ENCODE measurements at places on chromosomes 3 and 15.

GRCh38 chr3:182414586-182414985, 378.7 kb upstream of the ATP11B start:
- no peak for DNase-seq

DNA sequence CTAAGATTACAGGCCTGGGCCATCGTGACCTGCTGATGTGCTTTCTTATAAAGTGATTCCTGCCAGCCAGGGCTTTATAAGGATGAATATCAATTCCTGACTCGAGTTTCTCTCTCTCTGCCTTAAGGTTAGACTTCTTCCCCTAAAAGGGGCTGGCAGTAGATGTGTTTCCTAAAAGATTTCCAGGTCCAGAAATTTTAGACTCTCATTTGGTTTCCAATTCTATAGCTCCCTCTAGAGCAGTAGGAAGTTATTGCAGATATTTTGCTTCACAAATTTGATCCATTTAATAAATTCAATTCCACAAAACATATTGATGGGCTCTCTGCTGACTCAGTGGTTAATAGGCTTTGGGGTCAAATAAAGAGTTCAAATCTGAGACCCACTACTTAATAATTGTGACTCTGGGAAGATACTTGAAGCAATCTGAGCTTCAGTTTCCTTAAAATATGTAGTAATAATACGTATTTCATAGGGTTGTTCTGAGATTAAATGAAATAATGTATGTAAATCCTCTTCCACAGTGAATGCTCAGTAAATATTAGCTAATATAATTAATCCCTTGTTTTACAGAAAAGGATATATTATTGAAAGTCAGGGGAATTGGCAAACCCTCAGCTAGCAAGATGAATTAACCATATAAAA, 2.1 kb downstream of the TRIM69 start:
- DNase-seq: no peak

DNA sequence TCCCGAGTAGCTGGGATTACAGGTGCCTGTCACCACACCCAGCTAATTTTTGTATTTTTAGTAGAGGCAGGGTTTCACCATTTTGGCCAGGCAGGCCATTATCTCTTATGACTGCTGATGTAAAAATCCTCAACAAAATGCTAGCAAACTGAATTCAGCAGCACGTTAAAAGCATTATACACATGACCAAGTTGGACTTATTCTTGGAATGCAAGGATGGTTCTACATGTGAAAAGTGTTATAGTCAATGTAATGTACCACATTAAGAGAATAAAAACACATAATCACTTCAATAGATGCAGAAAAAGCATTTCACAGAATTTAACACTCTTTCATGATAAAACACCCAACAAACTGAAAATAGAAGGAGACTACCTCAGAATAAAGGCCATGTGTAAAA, 20.2 kb downstream of the RNF13 start:
- no peak for DNase-seq

DNA sequence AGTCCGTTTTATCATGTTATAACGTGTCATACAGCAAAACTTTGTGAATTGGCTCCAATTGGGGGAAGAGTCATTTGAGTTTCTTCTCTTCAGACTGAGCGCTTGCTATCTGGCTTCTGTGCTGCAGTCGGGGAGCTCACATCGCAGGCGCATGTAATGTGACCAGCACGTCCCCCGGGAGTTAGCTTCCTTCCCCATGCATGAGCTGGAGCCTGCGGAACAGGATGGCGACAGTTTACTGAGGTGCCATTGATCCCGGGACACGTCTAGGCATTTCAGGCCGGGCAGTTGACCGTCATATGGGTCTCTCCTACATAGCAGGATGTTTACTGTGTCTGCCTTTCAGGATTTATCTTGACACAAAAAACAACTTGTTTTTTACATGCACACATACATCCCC, 44.8 kb downstream of the CMTM8 start:
- DNase-seq: no peak

DNA sequence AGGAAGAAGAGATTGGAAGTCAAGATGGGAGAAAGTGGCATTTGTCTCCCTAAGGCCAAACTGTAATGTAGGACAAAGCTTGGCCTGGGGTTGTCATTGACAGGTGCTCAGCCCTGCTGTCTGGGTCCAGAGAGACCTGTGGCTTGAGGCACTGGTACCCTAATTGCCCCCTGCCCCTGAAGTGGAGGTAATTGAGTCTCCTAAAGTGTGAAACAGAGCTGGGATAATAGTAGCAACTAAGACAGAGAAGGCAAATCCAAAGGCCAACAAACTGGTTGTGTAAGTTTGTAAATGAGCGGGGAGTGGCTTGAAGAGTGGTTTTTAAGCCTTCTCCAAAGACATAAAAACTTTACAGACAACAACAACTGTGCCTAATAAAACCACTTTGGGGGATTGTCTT, 264.2 kb upstream of the ROPN1 start:
- no peak for DNase-seq

DNA sequence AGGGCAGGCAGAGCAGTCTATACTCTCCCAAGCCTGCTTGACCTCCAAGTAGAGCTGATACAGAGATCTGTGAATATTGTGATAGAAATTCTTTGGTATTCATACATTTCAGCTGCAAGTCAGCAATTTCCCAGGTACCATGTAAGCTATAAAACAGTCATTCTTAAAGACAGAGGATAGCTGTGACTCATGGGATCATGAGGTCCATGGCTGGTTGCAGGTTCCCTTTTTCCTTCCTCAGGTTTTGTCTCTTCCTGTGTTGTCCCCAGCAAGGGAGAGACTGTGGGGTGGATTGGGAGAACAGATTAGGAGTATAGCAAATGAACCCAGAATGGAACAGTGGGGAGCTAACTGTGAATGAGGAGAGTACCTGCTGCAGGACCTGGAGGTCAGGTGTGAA, 5.4 kb upstream of the P4HTM start:
- no peak for DNase-seq

- DNase-seq: no peak
These were observed 144.7 kb upstream of the TTC14 start for GRCh38 chr3:180457225-180457624.

DNA sequence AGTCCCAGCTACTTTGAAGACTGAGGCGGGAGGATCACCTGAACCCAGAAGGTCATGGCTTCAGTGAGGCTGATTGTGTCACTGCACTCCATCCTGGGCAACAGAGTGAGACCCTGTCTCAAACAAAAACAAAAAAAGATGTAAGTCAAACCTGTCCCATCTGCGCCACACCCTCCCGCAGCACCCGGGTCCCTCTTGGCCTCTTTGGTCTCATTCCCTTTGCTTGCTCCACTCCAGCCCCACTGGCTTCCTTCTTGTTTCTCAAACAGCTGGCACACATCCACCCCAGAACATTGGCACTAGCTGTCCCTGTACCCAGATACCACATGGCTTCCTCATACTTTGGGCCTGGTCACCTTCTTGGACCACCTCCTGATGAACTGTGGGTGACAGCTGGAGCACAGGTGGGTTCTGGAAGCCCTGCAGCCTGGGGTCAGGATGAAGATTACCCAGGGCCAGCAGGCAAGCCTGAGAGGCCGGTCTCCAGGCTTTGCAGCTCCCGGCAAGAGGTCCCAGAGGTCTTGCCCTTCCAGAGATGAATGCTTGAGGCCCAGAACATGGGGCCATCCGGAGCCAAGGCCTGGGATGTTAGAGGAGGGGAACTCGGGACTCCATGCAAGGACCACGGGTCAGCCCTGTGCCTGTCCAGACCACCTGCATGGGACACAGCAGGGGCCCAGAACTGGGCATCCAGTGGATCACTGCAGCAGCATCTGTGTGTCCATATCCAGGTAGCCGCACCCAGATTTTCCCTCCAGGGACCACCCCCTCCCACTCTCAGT, 10.9 kb upstream of the GATA2 start:
- DNase-seq: no peak

- no peak for DNase-seq
These were observed 7.7 kb downstream of the ALDH1A3 start for GRCh38 chr15:100887211-100887913.

GRCh38 chr3:151875759-151876158, 2.3 kb downstream of the SUCNR1 start:
- DNase-seq: no peak

GRCh38 chr3:153180860-153181372, 18.9 kb downstream of the RAP2B start:
- no peak for DNase-seq

DNA sequence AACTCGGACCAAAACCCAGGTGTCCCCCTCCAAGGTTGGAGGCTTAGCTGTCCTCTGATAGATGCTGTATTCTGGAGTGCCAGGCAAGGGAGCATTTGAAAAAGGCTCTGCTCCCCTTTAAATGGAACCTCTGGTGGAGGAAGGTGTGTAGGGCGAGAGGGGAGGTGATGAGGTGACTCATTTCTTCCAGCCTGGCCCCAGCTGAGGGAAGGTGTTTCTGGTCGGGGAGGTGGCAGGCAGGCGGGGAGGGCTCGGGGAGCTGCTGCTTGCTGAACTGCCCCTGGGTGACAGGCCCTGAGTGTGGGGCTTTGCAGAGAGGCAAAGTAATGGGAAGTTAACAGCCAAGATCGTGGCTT, 18.8 kb downstream of the PSTPIP1 start:
- DNase-seq: no peak

- no peak for DNase-seq
These were observed 132.0 kb downstream of the ARNT2 start for GRCh38 chr15:80536231-80536630.

GRCh38 chr3:18113417-18113816, 311.7 kb downstream of the SATB1 start:
- DNase-seq: no peak

DNA sequence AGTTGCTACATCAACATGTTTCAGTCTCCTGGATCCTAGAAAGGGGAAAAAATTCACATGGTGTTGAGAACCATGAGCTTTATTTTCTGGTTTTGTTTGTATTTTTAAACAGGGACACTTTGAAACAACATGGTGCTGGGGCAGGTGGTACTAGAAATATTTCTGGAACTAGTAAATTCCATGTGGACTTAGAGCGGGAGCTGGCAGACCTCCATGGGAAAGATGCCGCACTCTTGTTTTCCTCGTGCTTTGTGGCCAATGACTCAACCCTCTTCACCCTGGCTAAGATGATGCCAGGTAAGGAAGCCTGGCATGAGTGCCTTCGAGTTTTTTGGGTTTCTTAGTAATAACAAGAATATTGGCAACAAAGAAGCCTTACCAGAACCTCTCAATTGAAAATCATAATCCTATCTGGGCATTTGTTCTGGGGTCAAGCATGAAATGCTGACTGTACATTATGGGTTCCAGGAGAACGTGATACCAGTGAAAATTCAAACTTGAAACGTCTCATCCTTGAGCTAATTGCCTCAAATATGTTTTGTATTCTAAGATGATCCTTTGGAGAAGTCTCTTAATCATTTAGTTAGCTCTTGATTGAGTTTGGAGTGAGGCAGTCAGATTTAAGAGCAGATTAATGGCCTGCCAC, 7.9 kb downstream of the ALAS1 start:
- no peak for DNase-seq

DNA sequence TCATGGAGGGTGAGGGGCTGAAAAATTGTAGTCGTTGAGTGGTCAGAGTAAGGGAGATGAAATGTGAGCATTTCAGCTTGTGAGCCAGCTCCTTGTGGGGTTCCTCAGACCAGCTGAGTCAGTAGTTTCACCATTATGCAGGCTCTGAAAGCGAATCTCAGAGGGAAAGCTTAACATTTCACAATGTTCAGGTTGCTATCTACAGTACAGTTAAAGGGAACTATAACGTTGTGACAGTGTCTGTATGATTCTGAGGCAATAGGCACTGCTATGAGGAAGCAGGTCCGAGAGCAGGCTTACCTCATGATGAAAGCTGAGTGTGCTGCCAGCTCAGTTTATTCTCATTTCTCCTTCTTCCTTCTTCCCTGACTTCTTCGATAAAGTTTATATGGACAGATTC, 469.6 kb downstream of the EDEM1 start:
- DNase-seq: no peak

GRCh38 chr3:31369637-31370379, 162.9 kb upstream of the STT3B start:
- no peak for DNase-seq

- no peak for DNase-seq
These were observed 23.6 kb upstream of the CAV3 start for GRCh38 chr3:8709801-8710507.

GRCh38 chr3:191320316-191320715, 8.9 kb upstream of the CCDC50 start:
- DNase-seq: no peak

GRCh38 chr15:59691194-59691805, 2.2 kb upstream of the BNIP2 start:
- DNase-seq: no peak

GRCh38 chr3:25046911-25047771, 380.9 kb upstream of the RARB start:
- no peak for DNase-seq

DNA sequence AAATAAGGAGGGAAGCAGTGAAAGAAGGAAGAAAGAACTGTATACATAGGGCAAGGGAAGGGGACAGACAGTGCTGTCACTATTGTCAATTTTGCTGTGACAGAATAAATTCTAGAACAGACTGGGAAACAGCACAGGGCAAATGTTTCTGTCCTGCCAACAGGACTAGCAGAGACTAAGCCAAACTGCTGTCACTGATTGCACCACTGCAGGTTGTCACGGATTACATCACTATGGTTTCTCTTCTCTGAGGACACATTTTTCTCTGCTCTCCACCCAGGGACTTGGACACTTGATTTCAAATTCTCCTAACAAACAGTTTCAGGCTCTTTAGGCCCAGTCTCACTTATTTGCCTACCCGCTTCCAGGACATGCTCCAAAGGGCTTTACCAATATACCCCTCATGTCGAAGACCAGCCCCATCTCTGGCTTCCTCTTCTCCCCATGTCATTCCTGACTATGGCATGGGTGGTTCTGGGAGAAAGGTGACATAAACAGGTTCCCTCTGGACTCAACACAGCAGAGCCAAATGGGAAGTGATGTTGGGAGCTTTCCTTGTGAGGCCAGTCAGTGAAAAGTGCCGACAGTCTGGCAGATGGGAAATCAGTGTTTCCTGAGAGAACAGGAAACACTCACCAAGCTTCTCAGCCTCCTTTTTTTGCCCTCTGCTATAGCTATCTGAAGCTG, 70.2 kb upstream of the ST3GAL6 start:
- no peak for DNase-seq

DNA sequence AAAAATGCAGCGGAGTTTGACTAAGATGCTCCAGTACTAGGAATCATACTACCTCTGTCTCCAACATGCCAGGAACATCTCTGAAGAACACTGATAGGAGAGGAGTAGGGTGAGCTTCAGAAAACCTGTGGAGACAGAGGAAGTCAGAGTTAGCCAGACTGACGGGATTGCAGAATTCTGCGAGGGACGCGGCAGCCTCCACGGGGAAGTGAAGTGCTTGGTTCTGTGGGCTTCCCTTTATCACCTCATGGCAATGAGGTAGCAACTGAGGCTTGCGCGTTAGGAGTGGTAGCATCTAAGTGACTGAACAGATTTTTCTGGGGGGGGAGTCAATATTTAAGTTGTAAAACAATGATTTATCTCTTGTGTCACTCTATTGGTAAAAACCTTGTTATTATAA, 226.3 kb downstream of the MCTP2 start:
- DNase-seq: no peak

DNA sequence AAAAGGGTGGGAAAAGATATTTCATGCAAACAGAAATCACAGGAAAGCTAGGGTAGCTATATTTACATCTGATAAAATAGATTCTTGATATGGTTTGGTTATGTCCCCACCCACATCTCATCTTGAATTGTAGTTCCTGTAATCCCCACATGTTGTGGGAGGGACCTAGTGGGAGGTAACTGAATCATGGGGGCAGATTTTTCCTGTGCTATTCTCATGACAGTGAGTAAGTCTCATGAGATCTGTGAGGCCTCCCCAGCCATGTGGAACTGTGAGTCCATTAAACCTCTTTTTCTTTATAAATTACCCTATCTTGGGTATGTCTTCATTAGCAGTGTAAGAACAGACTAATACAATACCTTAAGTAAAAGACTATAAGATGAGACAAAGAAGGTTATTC, 558.1 kb downstream of the RSL24D1 start:
- DNase-seq: no peak
